ENCODE measurements at places on chromosomes 12 and 14.

DNA sequence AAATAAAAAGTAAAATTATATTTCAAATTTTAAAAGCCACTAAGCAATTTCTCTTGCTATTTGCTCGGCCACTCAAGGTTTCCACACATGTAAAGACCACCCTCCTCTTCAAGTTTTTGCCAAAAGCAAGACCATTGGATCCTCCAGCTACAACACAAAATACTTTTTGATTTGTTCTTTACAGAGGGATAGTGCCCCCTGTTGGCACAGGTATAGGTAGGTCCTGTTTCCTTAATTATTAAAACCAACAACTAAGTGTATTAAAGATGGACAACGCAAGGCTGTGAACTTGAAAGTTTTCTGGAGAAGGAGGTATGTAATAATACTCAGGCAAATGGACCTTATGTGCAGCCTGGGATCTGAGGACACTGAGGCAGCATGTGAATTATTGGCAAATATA lies 23.8 kb downstream of the ATP6V1D start:
- no peak for DNase-seq

DNA sequence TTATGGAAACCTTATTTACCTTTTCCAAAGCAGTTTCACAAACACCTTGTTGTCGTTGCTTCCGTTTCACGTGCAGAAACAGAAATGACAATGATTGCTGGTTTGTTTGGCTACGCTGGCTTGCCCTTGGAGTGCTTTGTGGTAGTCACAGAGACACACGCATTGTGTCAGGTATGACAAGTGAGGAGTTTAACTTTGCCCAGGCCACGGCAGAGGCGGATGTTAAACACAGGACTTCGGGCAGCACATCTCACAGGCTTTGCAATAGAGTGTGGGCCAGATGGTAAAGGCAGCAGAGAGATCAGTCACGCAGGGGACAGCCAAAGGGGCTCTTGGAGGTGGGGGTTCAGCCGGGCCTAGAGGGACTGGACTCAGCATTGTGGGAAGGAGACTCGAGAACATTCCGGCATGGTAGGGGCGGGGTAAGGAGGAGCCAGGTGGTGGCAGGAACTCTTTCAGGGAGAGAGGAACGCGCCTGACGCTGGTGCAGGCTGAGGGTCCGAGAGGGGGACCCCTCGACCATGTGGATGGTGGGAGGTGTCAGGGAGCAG lies 59.8 kb upstream of the KCNA1 start:
- no peak for DNase-seq

DNA sequence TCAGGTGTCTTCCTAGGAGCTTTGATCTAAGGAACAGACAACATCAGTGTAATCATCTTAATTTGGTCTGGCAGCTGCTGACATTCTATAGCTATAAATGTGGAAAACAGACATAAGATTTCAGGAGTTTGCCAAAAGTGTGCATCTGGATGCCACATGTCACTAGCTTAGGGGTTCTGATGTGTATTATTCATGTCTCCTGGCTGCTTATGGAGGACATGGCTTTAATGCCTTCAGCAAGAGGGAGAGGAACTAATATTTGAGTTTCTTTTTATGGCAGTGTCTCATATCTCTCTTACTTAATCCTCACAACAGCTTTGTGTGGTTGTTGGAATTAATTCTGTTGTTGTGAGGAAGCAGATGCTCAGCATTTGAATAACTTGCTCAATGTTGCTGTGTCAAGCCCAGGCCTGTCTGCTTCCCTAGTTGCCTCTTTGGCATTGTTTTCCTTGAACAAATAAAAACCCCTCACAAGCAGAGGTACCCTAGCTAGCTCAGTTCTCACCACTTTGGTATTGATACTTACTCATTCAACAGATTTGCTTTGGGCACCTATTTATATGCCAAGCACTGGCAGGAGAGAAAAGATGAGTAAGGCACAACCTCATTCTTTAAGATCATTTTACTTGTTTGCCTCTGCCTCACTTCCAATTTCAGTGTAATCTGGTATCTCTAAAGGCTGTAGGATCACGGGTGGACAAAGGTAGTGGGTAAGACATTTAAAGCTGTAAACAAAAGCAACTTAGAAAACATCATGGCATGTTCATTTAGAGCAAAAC lies 39.8 kb upstream of the EID3 start:
- DNase-seq, result peak; percentile 88

- DNase-seq, result peak; percentile 30
Measured at GRCh38 chr12:102638777-102639176, 158.4 kb upstream of the IGF1 start.

- DNase-seq, result no peak
Measured at GRCh38 chr12:47114481-47114892, 34.7 kb upstream of the AMIGO2 start.

GRCh38 chr14:49992901-49993339 lies 100.0 kb downstream of the ARF6 start:
- DNase-seq, result no peak

DNA sequence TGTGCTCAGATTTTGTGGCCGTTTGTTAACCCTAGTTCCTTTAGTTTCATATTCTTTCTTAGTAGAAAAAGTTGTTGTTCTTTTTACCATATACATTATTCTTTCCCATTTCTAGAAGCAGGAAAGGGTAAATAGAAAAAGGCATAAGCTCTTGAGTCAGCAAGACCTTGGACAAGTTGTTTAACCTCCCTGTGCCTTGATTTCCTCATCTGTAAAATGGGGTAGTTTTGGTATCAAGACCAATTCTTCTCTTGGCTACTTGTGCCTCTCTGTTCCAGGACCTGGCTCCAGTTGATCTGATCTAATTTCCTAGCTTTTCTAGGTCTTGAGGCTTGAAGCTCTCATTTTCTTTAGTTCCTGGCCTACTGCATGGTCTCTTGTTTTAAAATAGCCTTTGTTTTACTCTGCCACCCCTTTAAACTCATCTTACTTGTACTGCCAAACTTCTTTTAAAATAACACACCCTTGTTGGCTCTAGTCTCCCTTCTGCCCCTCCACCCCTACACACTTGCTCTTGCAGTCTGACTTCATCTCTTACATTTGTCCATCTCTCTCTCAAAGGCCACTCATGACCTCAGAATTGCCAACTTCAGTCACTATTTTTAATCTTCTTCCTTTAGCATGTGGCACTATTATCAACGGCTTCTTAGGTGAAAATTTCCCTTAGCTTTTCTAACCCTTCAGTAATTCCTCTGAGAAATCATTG lies 143.7 kb downstream of the TTLL5 start:
- DNase-seq, result no peak

DNA sequence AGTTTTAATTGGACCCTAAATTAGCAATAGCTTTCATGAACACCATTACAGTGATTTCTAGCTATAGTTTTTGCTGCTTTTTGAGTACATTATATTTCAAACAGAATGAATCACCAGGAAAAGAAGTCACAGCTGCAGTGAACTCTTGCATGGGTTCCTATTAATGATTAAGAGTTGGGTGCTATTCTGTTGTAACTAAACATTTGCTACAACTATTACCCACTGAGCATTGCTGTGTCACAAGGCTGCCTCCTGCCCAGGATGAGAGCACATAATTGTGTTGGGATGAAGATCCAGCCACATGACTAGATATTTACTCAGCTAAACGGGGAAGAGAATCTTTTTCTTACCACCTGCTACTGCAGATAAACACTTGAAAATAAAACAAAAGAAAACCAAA lies 152.7 kb downstream of the GXYLT1 start:
- DNase-seq, result no peak

DNA sequence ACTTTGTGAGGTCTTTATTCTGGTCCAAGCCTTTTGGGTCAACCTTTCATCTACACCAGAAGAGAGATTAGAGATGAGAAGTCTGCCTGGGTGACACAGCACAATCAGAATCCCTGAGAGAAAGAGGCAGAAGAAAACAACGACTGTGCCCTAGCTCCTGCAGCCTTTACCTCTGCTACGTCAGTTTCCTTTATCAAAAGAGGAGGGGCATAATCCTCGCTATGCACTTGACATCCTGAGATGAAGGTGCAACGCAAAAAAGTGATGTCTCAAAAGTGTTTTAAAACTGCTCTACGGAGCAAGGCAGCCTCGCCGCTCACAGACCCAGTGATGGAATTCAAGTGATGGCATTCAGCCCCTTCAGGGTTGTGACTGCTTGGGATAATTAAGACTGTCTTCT lies 21.7 kb downstream of the ZDHHC22 start:
- DNase-seq, result no peak

GRCh38 chr12:39892146-39892545 lies 213.7 kb downstream of the SLC2A13 start:
- no peak for DNase-seq

DNA sequence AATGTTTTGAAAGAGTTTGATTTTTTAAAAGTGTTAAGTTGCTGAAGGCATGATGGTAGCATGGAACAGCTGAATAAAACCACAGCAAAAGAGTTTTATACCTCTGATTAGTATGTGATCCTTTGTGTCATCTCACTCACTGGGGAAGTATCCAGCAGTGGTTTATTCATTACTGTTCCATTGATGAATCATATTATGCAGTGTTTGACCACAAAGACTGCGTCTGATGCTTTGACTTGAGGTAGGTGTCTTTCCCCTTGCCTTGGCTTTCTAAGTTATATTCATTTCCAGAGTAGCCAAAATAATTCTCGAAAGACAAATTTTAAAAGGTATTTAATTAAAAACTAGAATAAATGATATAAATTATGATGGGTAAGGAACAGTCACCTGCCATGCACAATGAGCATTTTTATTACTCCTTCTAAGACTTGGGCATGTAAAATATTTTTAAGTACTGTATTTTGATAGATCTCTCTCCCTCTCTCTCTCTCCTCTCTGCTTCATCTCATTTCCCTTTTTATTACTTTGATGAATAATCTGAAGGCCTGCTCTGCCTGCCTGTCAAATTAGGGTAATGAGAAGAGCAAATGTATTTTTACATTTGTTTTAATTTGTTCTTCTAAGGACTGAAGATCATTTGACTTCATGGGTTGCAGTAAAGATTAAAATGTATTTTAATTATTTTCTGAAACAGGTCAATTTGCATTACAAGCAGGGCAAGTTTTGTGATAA lies 164.9 kb downstream of the NAV3 start:
- peak; percentile 54 for DNase-seq

DNA sequence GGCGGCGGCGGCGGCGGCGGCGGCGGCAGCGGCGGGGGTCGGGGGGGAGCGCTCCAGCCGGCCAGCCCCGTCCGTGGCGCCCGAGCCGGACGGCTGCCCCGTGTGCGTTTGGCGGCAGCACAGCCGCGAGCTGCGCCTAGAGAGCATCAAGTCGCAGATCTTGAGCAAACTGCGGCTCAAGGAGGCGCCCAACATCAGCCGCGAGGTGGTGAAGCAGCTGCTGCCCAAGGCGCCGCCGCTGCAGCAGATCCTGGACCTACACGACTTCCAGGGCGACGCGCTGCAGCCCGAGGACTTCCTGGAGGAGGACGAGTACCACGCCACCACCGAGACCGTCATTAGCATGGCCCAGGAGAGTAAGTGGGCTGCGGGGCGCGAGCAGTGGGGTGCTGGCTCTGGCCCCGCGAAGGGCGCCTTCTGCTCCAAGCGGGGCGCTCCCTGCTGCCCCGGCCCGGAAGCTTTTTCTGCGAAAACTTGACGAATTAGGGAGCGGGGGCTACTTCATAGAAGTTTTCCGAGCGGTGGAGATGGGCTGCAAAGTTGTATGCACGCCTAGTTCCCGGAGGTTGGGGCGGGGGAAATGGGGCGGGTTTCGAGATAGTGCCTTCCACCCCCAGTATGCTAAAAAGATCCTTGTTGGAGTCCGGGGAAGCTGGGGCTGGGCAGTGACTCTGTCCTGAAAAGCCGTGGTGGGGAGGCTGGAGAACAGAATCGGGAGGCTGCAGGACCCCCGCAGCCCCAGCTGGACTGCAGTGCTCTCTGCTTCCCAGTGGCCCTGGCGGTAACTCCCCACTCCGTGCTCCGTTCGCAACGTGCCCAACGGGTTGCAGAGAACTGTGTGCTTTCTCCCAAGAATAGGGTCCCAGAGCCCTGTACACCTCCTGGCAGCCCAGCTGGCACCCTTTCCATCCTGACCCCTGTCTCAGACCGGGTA lies 751 bp downstream of the GDF11 start:
- DNase-seq, result no peak

DNA sequence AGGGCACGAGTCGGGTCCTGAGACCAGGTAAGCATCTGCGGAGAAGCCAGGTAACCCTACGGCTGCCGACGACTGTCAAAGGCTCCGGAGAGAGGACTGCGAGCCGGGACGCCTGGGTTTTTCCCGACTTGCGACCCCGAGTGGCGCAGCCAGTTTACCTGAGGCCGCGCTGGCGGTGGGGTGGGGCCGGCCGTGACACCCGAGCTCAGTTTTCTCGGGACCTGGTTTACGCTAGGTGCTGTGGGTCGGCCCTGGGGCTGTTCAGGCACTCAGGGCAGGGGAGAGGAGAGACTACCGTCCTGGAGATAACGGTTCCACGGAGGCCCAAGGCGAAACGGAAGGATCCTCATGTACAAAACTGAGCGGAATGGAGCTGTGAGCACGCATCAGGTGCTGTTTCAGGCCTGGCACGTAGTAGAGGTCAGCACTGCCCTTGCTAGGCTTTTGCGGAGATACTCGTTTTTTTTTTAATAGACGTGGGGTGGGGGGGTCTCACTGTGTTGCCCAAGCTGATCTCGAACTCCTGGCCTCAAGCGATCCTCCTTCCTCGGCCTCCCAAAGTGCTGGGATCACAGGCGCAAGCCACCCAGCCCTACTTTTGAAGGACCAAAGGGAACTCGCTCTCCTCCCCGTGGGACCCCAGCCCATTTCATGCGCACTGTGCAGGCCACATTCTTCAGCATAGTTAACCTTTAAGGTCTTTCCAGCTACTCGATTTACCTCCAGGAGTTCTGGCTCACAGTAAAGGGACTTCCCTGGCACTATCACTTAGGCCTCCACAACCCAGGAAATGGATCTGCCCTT lies 471 bp downstream of the MTRFR start:
- no peak for DNase-seq

GRCh38 chr12:106883426-106883825 lies 72.3 kb upstream of the TMEM263 start:
- no peak for DNase-seq

DNA sequence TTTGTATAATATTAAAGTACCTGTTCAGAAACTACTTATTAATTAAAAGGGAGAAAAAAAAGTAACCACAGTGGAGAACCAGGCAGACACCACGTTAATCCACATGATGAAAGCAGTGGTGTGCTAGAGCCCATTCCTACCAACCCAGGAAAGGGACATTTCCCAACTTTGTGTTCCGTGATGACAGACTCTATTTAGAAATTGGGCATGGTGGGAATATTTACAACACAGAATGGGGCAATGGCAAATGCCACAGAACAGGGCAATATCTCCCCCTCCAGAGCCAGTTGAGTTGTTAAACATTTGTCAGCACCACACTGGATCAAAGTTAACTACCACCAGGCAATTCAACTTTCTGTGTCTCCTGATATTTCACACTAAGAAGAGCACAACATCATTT lies 1.2 kb upstream of the HIGD1C start:
- DNase-seq, result no peak

GRCh38 chr14:25308244-25308643 lies 258.3 kb upstream of the STXBP6 start:
- DNase-seq, result no peak

GRCh38 chr12:15201056-15201455 lies 20.2 kb downstream of the RERG start:
- DNase-seq, result no peak

GRCh38 chr12:107618106-107618505 lies 67.5 kb upstream of the PWP1 start:
- no peak for DNase-seq
